Inflammatory macrophage (primary cell): ENCODE measurements at places on chromosomes 1 and 21.

DNA sequence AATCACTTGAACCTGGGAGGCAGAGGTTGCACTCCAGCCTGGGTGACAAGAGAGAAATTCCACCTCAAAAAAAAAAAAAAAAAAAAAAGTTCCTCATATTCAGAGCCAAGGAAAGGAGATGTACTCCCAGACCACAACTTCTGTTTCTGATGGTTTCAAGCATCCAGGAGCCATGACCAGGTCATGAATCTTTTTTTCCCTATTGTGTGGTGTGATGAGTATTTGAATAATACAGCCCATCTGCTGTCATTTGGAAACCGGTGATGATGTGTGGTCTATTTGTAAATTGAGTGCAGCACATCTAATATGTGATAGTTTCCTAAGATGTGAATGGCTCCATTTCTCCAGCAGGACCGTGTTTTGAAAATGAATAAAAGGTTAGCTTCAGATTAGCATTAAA lies 18.6 kb downstream of the PIK3CD start:
- peak; percentile 75 for DNase-seq

DNA sequence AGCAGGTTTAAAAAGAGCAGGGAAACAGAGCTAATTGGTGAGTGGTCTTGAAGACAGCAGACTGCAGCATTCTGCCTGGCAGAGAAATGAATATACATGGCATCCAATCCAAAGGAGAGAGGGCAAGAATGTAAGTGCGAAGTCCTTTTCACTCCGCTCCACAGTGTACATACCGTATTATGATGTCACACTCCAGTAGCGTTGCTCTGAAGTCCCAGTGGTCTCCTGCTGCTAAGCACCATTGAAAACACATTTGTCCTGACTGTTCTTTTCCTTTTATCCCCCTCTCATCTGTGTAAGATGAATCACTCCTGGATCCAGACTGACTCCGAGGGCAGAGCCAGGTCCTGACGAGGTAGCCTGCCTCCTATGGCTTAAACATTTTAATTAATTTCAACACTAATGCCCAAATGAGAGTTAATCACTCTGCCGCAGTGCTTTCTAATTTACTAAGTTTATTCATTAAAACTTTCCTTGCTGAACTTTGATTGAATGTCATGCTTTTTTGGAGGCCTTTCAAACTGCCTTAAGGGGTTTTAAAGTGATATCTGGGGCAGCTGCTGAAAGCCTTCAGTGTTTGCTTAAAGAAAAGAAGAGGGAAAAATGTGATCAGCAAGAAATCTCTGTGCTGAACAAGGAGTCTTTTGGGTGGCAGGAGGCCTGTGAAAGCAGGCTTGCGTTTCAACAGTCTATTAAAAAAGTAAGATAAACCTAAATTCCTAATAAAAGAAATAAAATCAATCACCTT lies 227.2 kb downstream of the ATG4C start:
- DNase-seq: no peak

DNA sequence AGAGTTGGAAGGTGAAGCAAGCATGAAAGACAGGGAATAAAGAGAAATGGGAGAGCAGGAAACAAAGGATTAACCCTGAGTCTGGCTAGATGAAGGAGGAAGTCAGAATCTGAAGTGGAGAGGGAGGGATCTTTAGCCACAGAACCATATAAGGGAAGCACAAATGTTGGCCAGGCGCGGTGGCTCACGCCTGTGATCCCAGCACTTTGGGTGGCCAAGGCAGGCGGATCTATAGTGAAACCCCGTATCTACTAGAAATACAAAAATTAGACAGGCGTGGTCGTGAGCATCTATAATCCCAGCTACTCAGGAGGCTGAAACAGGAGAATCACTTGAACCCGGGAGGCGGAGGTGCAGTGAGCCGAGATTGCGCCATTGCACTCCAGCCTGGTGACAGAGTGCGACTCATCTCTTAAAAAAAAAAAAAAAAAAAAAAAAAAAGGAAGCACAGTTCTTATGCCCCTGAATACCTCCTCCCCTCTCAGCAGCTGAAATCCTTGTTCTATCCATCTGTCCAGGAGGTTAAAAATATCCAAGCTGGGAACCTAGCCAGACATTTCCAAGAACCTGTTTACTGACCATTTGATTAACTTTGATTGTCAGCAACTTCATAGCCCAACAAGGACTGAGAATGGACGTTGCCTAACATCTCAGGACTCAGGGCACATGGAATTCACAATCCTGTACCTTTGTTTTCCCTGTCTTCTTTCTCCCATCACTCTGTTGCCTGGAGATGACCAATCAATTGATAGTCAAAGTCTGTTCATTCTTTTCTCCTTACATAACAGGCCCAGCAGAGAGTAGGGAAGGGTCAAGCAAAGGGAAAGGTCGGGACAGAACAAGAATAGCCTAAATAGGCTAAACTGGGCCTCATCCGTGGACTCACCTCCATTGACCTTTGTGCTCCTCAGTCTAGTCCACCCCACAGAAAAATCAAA lies 10.6 kb downstream of the TXNIP start:
- DNase-seq: peak; percentile 78

GRCh38 chr1:172582889-172583288 lies 49.9 kb downstream of the SUCO start:
- DNase-seq: no peak

DNA sequence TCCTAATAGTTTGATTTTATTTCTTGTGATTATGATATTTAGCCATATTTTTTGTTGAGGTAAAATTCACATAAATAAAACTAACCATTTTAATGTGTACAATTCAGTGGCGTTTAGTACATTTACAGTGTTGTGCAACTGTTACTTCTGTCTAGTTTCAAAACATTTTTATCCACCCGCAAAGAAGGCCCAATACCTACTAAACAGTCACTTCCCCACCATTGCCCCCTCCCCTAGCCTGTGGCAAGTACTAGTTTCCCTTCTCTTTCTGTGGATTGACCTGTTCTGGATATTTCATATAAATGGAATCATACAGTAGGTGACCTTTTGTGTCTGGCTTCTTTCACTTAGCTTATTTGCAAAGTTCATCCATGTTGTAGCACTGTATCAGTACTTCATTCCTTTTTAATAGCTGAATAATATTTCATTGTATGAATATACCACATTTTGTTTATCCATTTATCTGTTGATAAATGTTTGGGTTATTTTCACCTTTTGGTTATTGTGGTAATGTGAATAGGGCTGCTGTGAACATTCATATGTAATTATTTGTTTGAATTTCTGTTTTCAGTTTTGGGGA lies 4.1 kb downstream of the FLVCR1 start:
- DNase-seq: peak; percentile 15

DNA sequence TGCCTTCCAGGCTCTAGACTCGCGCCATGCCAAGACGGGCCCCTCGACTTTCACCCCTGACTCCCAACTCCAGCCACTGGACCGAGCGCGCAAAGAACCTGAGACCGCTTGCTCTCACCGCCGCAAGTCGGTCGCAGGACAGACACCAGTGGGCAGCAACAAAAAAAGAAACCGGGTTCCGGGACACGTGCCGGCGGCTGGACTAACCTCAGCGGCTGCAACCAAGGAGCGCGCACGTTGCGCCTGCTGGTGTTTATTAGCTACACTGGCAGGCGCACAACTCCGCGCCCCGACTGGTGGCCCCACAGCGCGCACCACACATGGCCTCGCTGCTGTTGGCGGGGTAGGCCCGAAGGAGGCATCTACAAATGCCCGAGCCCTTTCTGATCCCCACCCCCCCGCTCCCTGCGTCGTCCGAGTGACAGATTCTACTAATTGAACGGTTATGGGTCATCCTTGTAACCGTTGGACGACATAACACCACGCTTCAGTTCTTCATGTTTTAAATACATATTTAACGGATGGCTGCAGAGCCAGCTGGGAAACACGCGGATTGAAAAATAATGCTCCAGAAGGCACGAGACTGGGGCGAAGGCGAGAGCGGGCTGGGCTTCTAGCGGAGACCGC lies 2.0 kb upstream of the OLIG2 start:
- DNase-seq: peak; percentile 15

GRCh38 chr1:109832945-109833344 lies 69.2 kb upstream of the EPS8L3 start:
- DNase-seq: no peak

- DNase-seq: no peak
Measured at GRCh38 chr1:7393136-7393535, 378.0 kb upstream of the VAMP3 start.

- no peak for DNase-seq
Measured at GRCh38 chr1:94989398-94989797, 62.5 kb upstream of the CNN3 start.

DNA sequence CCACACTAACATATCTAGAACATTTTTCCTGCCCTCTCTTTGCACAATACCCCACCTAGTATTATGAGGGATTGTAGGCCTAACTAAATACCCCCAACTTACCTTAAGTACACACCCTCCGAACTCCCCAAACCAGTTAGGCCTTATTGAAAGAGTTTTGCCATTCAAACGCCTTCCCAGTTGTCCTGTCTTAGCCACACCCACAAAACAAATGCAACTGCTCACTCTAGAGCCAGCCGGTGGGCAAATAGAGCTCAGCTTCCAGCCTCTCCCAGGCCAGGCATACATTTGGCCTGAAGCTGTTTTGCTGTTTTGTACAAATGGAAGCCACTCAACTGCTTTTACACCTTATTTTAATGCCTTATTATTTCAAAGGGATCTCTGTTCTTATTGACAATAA lies 224.2 kb upstream of the RUNX1 start:
- no peak for DNase-seq

- DNase-seq: no peak
Measured at GRCh38 chr1:206796116-206796515, 23.8 kb upstream of the IL10 start.

- DNase-seq: peak; percentile 80
Measured at GRCh38 chr1:165857046-165857801, 29.8 kb downstream of the UCK2 start.

DNA sequence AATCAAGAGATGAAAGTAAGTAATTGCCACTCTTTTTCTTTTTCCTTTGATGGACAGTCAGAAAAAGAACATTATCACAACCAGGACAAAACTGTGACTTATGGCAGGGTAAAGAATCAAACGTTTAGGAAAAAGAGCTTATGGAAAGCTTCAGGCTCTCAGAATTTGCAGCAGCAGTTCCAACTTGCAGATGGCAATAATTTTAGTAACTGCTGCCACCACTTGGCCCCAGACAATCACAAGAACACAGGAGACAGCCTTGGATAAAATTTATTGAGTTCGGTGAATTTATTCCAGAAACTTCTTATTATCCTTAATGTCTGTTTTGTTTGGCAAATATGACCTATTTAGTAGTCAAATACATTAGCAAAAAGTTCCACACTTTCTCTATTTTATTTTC lies 804.4 kb downstream of the BRINP3 start:
- DNase-seq: no peak

GRCh38 chr1:46310321-46310720 lies 6.8 kb downstream of the UQCRH start:
- no peak for DNase-seq

GRCh38 chr1:179178950-179179349 lies 50.5 kb downstream of the ABL2 start:
- no peak for DNase-seq

DNA sequence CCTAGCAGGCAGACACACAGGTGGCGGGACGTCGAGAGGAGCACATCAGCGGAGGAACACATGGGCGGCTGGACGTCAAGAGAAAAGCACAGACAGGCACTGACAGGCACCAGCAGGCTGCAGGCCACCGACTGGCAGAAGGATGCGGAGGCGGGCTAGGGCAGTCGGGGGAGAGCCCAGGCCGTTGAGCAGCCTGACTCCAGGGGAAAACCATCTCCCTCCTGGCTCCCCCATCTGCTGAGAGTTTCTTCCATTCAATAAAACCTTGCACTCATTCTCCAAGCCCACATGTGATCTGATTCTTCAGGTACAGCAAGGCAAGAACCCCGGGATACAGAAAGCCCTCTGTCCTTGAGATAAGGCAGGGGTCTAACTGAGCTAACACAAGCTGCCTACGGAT lies 25.5 kb downstream of the B3GALT5 start:
- DNase-seq: no peak

DNA sequence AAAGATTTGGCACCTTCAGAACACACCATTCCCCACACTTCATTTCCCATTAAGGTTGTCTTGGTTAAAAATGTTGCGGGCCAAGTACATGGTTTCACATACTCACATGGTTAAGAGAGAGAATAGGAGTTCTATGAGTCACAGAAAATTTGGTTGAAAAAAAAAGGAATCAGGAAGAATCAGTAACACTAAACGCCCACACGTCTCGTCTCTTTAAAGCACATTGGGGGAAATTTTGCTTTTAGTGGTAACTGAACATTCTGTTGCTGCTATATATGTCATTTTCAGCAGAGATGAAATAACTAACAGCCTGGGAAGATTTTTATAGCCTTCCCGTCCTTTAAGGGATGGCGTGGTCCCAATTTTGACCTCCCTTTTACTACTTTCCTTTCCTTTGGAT lies 132.9 kb upstream of the ERG start:
- DNase-seq: peak; percentile 64

DNA sequence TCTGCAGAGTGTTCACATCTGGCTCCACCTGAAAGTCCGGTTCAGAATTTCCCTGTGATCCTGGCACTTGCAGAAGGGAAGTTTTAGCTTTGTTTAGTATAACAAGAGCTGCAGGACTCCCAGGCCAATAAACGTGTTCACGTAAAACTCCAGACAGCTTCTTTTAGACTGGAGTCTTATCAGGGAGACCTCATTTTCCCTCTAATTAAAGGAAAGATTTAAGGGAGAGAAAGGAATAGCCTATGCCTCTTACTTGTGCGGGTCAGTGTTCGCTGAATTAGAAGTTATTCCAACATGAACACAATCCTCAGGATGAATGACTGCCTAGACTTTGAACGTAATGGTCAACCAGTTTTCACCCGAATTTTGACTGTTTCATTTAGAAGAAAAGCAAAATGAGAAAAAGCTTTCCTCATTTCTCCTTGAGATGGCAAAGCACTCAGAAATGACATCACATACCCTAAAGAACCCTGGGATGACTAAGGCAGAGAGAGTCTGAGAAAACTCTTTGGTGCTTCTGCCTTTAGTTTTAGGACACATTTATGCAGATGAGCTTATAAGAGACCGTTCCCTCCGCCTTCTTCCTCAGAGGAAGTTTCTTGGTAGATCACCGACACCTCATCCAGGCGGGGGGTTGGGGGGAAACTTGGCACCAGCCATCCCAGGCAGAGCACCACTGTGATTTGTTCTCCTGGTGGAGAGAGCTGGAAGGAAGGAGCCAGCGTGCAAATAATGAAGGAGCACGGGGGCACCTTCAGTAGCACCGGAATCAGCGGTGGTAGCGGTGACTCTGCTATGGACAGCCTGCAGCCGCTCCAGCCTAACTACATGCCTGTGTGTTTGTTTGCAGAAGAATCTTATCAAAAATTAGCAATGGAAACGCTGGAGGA lies 202.1 kb upstream of the SGIP1 start:
- DNase-seq: peak; percentile 79

- no peak for DNase-seq
Measured at GRCh38 chr1:93717640-93718039, 36.0 kb upstream of the BCAR3 start.

GRCh38 chr1:192575499-192576189 lies at the start of gene RGS1:
TSS of gene RGS1 (plus strand) at chr1:192575773. CDS start at chr1:192575793, 20 bp downstream.
- DNase-seq: peak; percentile 91

- no peak for DNase-seq
Measured at GRCh38 chr21:42348762-42349161, 2.0 kb downstream of the TFF2 start.

- DNase-seq: no peak
Measured at GRCh38 chr1:228150461-228151179, 890 bp downstream of the GJC2 start.
